ENCODE measurements at places on chromosomes 4 and X. TPM values are rescaled to one million over a fixed set of nuclear protein-coding genes. Genes with fewer than 3 reads are reported as not detected.

Gene ZDHHC15
- 2.6 TPM for total RNA-seq

Gene G3BP2
- 129 TPM for total RNA-seq

Gene POF1B
- 0.44 TPM for total RNA-seq

DNA sequence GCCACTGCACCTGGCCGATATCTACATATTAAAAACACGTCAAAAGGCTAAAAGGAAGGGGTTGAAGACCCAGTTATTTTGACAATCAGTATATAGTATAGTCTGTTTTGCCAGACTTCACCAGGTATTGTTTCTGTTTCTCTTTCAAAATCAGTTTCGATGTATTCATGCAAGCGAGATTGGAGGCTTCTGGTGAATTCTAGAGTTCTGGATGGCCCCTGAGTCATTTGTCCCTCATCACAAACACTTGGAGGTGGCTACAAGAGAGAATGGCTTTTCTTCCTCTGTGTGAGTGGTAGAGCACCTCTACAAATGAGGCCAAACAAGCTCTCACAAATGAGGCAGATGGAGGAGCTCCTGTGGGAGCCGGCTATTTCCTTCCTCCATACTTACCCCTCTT is 68.6 kb upstream of the ADGRG2 start:
- DNase-seq = no peak

GRCh38 chr4:85842540-85842939 is 367.6 kb downstream of the ARHGAP24 start:
- peak; percentile 44 for DNase-seq

- DNase-seq = no peak
Observed at GRCh38 chr4:18039113-18039512, 17.6 kb upstream of the LCORL start.

- DNase-seq = no peak
Observed at GRCh38 chr4:55272589-55272988, 73.5 kb upstream of the SRD5A3 start.

DNA sequence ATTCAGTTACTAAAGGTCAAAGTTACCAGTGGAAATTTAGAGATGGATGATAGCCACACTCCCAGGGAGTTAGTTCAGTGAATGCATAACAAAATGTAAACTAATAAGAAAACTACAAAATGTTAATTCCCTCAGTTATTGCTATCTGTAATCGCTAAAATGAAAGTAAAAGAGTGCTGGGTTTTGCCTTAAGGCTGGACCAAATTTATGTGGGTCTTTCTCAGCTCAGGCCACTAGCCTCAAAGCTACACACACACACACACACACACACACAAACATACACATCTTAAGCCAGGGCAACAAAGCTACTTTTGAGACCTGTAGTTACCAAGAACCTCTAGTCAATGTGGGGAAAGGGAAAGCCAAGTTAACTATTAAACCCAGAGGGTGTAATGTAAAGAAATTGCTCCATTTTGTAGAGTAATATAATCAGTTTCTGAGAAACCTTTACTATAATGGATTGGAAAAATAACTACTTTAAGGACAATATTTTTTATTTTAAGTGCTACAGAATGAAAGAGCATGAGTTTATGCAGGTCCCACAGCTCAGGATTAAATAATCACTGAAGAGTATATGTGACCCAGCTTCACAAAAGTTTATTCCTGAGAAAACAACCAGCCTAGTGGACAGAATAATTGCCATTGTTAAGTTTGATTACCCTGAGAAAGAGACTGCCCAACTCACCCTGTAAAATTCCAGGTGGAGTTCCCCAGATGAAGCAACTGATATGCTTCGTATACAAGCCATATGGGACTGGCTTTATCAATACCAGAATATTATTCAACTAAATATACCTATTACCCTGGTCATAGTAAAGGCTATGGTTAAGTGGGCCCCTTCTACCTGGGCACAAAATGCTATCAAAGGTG is 8.9 kb upstream of the UGT2A3 start:
- no peak for DNase-seq

DNA sequence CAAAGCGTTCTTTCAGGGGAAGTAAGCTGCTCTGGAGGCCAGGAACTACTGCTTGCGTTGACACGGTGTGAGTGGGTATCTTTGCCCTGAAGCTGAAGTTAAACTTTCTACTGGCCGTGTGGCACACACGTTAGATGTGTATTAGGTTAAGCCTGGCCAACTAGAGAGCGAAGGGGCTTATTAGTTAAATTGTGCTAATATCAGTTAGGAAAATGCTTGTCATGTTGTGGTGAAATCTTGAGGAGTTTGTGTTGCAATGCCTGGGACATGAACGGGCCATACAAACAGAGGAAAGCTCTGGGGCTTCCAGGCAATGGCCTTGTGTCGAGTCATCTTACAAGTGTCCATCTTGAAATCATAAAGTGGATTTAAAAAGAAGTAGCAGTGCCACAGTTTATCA is 62.6 kb downstream of the NSUN7 start:
- peak; percentile 20 for DNase-seq

GRCh38 chr4:142363686-142364085 is 482.4 kb downstream of the INPP4B start:
- DNase-seq = no peak
